NCI-H526 (cell line): ENCODE measurements at places on chromosomes 6 and 20.
A peak's percentile ranks its signal among the peaks of the same experiment; 100 is the strongest.

DNA sequence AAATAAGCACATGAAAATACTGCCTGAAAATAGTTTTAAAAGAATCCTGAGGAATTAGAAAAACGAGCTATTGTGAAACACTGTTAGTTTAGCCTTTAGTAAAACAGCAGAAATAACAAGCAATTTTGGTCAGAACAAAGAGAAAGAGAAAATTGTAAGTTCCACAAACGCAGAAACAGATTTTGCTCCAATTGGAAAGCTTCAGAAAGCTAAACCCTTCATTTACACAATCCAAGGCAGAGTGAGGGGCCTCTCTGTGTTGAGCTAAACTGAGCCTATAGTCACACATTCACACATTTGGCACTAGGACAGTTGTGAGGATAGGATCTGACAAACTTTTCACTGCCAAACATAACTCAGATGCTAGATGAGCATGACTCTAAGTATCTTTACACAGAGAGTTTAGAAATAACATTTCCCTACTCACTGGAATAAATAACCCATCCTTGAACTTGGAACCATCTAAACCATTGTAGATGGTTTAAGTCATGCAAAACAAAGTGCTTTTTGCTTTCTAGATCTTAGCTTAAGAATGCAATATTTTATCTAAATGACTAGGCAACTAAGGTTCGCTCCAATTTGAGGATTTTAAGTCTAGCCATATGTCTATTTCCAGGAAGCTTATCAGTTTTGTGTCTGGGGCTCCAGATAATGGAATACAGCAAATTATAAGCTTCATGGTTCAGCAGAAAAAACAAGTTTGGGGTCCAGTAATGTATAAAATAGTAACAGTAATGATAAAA is 122.6 kb downstream of the SGK1 start:
- DNase-seq, result no peak

DNA sequence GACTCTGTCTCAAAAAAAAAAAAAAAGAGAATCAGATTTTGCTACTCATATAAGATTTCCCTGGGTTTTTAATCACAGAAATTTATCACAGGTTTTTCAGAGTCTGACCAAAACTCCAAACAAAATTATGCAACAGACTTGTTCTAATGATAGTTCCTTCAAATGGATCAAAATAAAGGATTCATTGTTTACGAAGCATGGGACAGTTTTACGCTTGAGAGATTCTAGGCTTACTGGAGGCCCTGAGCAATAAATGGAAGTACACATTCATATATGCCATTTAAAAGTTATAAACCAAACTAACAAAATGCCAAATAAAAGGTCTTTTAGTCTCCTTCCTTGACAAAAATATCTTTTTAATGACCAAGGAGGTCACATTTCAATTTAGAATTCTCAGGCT is 245.1 kb upstream of the KCNQ5 start:
- peak; percentile 58 for DNase-seq

DNA sequence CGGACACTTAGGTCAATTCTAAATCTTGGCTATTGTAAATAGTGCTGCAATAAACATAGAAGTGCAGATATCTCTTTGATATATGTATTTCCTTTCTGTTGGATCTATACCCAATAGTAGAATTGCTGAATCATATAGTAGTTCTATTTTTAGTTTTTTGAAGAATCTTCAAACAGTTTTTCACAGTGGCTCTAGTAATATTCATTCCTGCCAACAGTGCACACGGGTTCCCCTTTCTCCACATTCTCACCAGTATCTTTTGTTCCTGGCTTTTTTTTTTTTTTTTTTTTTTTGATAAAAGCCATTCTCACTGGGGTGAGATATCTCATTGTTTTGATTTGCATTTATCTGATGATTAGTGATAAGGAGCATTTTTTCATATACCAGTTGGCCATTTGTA is 1.8 kb upstream of the FBXL4 start:
- no peak for DNase-seq

- DNase-seq, result no peak
Measured at GRCh38 chr20:36228770-36229169, 7.5 kb upstream of the AAR2 start.

- no peak for DNase-seq
Measured at GRCh38 chr6:169895926-169896761, 144.7 kb downstream of the ERMARD start.

- no peak for DNase-seq
Measured at GRCh38 chr6:40710626-40711330, 123.6 kb upstream of the LRFN2 start.
